ENCODE measurements at places on chromosomes 2 and 18.

- DNase-seq: no peak
These were observed 41.4 kb downstream of the STARD6 start for GRCh38 chr18:54316071-54316820.

- no peak for DNase-seq
These were observed 41.8 kb upstream of the CTAGE1 start for GRCh38 chr18:22459491-22459890.

DNA sequence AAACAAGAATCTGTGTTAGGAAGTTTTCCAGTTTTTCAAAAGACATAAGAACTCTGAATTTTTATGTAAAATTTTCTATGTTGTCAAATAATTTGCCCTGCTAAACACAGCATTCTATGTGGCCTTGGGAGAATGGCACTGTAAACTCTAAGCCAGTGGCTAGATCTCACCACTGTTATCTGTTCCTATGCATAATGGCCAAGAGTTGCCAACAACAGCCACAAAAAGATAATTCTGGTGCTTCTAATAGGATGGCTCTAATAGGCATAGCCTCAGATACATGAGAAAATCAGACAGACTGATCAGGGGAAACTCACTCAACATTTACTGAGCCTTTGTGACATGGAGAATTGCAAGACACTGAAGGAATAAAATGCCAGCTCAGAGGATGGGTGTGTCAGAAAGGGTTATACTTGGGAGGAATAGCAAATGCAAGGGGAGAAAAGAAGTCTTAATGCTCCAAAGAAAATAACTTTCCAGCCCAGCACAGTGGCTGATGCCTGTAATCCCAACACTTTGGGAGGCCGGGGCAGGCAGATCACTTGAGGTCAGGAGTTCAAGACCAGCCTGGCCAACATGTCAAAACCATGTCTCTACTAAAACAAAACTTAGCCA, 63.7 kb downstream of the COBLL1 start:
- DNase-seq: no peak

DNA sequence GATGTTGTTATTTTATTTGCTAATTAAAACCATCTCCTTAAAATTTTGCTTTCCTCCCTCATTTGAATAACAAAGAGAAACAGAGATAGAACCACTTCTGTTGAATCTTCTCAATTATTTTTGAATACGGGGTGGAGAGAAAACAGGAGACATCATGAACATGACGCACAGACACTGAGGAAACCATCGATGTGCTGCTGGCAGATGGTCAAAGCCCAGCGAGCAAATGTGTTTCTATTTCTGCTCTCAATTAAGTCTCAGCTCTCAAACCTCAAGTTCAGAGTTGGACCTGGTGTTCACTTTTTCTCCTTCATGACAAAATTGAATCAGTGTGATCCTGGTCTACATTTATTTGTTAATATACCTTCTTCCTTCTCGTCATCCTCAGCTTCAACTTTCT, 36.1 kb upstream of the TWIST2 start:
- no peak for DNase-seq

- no peak for DNase-seq
These were observed 86.7 kb downstream of the GALNT14 start for GRCh38 chr2:31051258-31052140.

DNA sequence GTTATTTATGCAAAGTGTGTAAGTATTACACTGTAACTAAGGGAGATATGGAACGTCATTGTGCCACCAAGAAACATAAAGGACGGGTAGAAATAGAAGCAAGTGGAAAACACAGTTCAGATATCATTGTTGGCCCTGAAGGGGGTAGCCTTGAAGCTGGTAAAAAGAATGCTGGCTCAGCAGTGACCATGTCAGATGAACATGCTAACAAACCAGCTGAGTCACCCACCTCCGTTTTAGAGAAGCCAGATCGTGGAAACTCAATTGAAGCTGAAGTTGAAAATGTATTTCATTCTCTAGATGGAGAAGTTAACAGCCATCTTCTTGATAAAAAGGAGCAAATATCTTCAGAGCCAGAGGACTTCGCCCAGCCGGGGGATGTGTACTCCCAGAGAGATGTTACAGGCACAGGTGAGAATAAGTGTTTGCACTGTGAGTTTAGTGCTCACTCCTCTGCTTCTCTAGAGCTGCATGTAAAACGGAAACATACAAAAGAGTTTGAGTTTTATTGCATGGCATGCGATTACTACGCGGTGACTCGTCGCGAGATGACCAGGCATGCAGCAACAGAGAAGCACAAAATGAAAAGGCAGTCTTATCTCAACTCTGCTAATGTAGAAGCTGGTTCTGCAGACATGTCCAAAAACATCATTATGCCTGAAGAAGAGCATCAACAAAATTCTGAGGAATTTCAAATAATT, 36.1 kb downstream of the ZNF407 start:
- DNase-seq: no peak

GRCh38 chr18:36559149-36559857, 261.8 kb downstream of the FHOD3 start:
- no peak for DNase-seq

GRCh38 chr2:239544143-239544917, 143.5 kb upstream of the HDAC4 start:
- DNase-seq: no peak

DNA sequence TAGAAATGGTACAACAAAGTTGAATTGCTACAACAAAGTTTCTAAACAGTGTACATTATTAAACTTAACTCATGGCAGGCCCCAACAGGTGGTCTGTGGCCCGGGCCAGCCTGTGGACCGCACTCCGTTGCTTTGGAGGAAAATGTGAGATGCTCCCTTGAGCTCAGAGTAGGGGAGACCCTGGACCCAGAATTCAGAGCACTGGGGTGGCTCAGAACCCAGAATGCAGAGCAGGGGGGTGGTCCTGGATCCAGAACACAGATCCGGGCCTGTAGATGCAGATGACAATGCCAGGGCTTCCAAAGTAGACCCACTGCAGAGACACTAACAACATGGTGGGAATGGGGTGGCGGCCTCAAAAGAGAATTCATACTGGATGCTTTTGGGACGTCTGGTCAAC, 311.0 kb downstream of the NDUFA10 start:
- no peak for DNase-seq

GRCh38 chr2:234373060-234373459, 123.8 kb downstream of the ARL4C start:
- no peak for DNase-seq

DNA sequence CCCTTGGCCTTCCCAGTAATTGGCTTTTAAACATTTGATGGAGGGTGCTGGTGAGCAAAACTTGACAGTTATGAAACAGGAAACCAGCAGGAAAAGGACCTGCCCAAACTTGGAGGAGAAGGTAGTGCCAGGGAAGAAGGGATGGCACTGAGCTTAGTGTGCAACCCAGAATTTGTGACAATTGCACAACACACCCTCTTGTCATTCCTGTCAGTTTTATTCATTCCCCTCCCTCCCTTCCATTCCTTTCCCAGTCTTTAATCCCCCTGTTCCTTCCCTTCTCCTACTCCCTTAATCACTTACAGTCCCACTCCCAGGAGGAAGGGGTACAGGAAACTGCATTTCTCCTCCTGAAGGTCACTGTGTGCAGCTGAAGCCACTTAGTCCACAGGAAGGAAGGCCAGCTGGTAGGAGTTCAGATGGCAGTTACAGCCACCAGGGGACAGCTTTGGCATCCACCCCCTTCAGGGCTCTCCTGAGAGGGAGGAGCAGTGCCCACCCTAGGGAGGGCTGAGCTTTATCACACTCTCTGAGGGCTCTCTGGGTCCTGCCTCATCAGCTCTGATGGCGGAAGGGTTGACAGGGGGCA, 24.0 kb upstream of the SIGLEC15 start:
- DNase-seq: no peak

DNA sequence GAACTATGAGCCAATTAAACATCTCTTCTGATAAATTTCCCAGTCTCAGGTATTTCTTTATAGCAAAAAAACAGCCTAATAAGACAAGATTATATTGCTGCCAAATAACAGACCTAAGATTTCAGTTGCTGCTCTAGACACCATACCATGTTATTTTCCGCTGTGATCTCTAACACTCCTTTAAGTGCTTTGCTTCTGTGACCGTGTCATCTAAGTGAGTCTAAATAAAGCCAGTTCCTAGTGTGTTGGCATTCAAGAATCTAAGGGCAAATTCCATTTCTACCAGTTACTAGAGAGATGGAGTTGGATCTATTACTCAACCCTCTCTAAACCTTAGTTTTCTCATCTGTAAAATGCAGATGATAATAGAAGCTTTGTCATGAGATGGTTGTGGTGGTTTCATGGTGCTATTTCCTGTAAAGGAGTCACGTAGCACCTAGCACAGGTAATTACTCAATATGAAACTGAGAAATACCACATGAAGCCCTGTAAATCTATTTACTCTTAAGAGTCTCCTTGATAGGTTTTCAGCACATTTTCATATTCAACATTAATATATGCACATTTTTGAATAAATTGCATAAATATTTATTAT, 40.5 kb downstream of the SPHKAP start:
- DNase-seq: no peak

GRCh38 chr2:196249860-196250259, 78.5 kb upstream of the STK17B start:
- no peak for DNase-seq

- DNase-seq: no peak
These were observed 397.2 kb upstream of the CDH19 start for GRCh38 chr18:67001052-67001451.

DNA sequence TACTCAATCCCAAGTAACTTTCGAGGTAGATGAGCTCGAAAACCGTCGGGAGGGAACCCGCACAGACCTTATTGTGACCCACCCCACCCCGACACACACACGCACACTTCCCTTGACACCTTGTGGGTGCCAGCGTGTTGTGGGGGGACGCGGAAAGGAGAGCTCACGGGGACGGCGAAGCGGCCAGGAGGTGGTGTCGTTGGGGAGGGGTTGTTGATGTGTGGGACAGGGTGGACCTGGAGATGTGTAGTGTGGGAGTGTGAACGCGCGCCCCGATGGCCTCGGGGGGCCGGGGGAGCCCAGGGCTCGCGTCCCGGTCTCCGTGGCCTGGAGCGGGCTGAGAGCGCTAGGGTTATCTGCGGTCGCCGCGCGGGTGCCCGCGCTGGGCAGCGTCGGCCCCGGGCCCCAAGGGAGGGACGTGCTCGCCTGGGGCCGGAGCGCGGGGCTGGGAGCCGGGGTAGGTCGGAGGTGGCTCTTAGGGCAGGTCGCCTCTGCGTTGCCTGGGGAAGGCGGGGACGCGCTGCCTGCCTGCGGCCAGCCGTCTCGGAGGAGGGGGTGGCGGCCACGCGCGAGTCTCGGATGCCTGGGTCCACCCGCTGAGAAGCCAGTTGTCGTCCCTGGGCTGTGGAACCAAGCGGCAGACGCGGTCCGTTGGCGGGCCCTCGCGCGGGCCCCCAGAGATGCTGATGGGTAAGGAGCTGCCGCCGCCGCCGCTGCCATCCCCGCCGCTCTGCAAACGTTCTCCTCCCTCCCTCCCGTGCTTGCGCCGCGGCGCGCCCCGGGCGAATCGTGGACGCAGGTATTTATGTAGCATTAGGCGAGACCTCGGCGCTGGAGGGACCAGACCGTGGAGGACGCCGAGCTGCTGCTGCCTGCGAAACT, 1.6 kb downstream of the KLHL29 start:
- DNase-seq: no peak

- DNase-seq: no peak
These were observed 81.6 kb upstream of the ZFP36L2 start for GRCh38 chr2:43307973-43308372.

- DNase-seq: no peak
These were observed 607.3 kb downstream of the ERBB4 start for GRCh38 chr2:211931314-211931713.

DNA sequence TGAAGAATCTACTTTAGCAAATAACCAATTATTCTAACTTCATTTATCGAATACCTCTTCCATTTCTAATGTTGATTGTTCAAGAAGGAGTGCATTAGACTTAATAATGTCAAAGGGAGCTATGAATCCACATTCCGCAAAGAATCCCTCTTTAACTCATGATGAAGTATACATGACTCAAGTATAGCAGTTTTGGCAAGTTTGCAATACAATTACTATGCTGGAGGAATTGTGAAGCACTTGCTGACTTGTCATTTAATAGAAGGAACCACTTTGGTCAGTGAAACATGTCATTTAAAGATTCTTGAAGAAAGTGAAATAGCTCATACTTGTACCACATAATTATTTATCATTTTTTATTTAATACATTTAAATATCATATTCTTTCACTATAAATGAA, 125.1 kb downstream of the SLC39A10 start:
- no peak for DNase-seq

DNA sequence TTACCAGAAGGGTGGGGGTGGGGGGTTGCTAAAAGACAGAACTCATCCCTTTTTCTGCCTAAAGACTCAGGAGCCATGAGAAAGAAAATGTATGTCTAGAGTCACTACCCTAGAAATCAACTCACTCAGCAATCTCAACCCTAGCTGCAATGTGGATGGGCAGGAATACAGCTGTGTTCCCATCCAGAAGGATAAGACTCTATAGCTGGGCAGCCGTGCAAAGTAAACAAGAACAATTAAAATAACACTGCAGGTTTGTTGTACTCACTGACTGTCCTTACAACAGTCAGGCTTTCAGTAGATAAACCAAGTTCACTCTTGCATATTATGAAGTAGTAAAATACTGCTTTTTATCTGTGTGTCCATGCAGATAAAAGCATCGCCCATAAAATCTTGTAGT, 74.0 kb downstream of the ESCO1 start:
- DNase-seq: no peak

DNA sequence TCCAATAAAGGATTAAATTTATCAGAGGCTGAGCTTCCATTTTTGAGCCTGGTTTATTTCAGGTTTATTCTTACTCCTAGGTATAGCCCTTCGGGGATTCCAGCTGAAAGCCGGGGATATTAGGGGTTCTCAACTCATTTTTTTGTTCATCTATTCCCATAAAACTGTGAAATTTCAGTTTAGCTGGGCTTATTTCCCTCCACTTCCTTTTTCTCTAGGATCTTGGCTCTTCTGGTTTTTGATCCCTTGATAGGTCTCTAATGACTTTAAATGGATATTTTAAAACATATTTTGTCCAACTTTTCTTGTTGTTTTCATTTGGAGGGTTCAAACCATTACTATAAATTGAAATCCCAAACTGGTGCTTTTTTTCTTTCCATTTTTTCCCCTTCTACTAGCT, 23.6 kb upstream of the ZNF512 start:
- DNase-seq: no peak

- DNase-seq: no peak
These were observed 239.0 kb downstream of the OSR1 start for GRCh38 chr2:19119326-19120001.

- DNase-seq: no peak
These were observed 110.5 kb downstream of the DYSF start for GRCh38 chr2:71563872-71564271.

- DNase-seq: no peak
These were observed 80.1 kb upstream of the ARL5A start for GRCh38 chr2:151908204-151908882.

DNA sequence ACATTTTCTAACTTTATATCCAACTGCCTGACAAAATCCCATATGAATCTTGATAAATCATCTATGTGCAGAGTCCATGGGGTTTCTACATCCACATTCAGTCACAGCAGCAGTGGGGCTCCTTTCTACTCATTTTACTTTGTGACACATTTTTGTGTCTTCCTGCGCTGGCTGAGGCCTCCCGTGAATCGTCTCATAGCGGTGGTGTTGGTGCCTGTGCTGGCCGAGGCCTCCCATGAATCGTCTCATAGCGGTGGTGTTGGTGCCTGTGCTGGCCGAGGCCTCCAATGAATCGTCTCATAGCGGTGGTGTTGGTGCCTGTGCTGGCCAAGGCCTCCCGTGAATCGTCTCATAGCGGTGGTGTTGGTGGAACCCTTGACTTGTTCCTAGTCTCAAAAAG, 17.0 kb downstream of the SNED1 start:
- no peak for DNase-seq
